SK-MEL-5 (cell line): ENCODE measurements at places on chromosomes 1 and 21.

GRCh38 chr1:237799762-237800474 lies 90.8 kb downstream of the ZP4 start:
- DNase-seq = peak; percentile 92

GRCh38 chr1:203051841-203052324 lies 25.6 kb downstream of the PPFIA4 start:
- no peak for DNase-seq

DNA sequence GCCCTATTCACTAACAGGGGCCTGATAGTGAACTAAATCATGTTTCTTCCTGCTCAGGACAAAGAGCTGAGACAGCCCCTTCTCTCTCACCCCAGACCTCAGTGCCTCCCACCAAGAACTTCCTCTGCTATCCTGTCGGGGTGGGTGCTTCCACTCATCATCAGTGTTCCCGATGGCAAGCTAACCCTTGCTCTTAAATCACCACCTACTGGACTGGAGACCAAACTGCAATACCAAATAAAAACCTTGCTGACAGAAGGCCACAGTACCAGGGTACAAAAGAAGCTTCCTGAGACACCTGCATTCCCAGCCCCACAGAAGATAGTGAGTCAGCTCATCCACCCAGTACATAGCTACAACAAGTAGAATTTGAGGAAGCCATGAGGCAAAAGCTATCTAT lies 799.5 kb downstream of the LTN1 start:
- DNase-seq = peak; percentile 20

DNA sequence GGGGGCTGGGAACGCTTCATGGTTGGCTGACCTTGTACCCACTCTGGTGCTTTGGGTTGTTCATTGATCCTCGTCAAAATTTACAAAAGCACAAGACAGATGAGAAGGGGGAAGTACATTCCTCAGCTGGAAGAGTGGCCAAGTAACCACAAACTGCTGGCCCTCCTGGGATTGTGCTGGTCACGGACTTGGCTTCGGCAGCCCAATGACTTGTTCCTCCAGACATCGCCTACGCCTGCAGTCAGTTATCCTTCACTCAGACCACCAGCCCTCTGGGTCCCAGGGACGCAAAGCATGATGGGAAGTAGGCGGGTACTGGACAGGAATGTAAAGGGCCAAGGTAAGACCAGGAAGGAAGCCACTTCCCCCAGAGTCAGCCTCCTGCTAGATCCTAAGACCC lies 53.1 kb downstream of the LMX1A start:
- no peak for DNase-seq

- peak; percentile 51 for DNase-seq
Observed at GRCh38 chr1:235920596-235921375, 54.1 kb upstream of the LYST start.

- no peak for DNase-seq
Observed at GRCh38 chr1:119320100-119320499, 48.5 kb upstream of the HAO2 start.

GRCh38 chr1:150508982-150509381 lies 1.1 kb downstream of the ECM1 start:
- DNase-seq = no peak

- DNase-seq = no peak
Observed at GRCh38 chr21:40850071-40850470, 3.1 kb upstream of the DSCAM start.

DNA sequence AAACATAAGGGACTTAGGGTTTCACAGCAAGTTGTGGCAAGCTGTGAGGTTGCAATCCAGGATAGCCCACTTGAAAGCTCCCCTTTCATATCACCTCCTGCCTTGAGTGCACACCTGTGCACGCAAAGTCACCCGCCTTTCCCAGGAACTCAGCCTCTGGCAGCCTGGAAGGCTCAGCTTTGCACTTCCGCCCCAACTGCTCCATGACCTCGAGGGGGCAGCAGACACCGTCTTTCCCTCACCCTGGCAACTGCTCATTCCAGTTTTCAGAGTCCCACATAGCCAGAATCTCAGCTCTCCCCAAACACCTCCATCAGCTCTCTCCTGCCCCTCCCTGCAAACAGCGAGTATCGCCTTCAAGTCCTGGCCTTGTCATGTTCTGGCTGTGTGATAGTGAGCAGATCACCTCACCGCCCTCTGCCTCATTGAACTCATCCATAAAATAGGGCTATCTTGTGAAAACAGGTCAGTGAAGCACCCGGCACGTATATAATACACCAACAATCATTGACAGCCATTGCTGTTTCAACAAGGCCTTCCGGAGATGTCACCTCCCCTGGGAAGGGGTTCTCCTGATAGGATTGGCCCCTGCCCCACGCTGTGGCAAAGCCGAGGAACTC lies 32.2 kb upstream of the EPB41 start:
- peak; percentile 94 for DNase-seq

- no peak for DNase-seq
Observed at GRCh38 chr21:33568448-33568847, 20.0 kb downstream of the DONSON start.

- no peak for DNase-seq
Observed at GRCh38 chr1:232518349-232518748, 111.6 kb downstream of the SIPA1L2 start.

GRCh38 chr1:9253004-9253403 lies 18.4 kb downstream of the H6PD start:
- peak; percentile 11 for DNase-seq

- no peak for DNase-seq
Observed at GRCh38 chr1:186708694-186709097, 28.5 kb upstream of the PTGS2 start.

GRCh38 chr1:220803401-220804201 lies 16.9 kb downstream of the MTARC1 start:
- DNase-seq = peak; percentile 66

GRCh38 chr1:91687452-91687851 lies 186.8 kb downstream of the CDC7 start:
- no peak for DNase-seq

DNA sequence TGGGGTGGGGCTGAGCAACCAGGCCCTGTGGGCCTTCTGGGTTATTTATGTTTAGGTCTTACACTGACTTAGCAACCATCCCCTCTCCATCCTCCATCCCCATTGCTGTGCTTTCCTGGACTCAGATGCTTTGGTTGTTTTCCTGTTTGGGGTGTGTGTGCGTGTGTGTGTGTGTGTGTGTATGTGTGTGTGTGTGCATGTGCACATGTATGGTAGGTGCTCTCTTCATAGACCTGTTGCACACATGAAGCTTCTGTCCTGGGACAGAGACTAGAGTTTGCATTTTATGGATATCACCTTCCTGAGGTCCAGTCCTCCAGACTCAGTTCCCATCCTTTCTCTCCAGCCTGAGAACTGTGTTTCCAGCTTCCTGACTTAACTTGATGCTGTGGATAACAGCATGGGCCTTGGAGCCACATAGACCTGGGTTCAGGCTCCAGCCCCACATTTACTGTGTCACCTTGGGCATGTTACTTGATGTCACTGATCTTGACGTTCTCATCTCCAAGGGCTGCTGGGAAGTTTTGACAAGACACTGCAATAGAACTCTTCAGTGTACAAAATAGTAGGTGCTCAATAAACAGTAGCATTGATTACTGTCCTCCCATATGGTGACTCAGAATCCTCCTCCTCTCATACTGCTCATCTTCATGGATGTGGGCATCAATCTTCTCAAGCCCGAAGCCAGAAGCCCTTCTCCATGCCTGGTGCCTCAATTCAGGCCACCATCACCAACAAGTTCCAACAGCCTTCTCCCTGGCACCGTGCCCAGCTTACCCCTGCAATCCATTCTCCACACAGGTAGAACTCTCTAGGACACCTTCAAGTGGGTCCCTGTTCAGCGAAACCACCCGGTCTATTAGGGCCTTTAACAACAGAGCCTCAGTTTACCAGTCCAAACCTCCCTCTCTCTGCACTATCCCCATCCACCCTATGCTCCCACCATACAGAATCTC lies 181.8 kb upstream of the EDN2 start:
- DNase-seq = no peak

GRCh38 chr1:49190138-49190537 lies 413.4 kb upstream of the BEND5 start:
- DNase-seq = peak; percentile 14

GRCh38 chr1:84876353-84876752 lies 16.7 kb downstream of the LPAR3 start:
- no peak for DNase-seq

- DNase-seq = no peak
Observed at GRCh38 chr1:221727146-221728036, 14.5 kb downstream of the DUSP10 start.

- DNase-seq = no peak
Observed at GRCh38 chr1:3773572-3774275, 1.2 kb downstream of the SMIM1 start.

- peak; percentile 28 for DNase-seq
Observed at GRCh38 chr1:9289711-9290485, 2.8 kb upstream of the SPSB1 start.
